ENCODE measurements at places on chromosomes 7 and 10.

GRCh38 chr7:98322331-98323270 lies 41.1 kb downstream of the BRI3 start:
- no peak for DNase-seq

GRCh38 chr10:784403-785088 lies 95.1 kb upstream of the DIP2C start:
- DNase-seq, result peak; percentile 84

DNA sequence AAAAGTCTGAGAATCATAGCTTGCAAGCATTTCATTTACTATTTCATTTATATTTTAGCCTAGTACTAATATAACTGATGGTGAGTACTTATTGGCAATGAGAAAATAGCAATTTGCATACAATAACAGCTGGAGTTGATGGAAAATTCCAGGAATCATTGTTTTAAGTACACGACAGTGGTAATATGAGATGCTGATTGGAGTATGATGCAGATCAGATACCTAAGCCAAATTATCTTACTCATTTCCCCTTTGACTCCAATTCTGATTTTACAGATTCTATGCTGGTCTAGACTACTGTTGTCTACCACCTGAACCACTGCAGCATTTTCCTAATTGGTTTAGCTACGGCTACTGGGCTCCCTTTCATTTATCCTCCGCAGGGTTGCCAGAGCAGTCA lies 36.7 kb downstream of the GNG11 start:
- peak; percentile 34 for DNase-seq

- no peak for DNase-seq
Observed at GRCh38 chr10:52245547-52245946, 68.5 kb upstream of the DKK1 start.

DNA sequence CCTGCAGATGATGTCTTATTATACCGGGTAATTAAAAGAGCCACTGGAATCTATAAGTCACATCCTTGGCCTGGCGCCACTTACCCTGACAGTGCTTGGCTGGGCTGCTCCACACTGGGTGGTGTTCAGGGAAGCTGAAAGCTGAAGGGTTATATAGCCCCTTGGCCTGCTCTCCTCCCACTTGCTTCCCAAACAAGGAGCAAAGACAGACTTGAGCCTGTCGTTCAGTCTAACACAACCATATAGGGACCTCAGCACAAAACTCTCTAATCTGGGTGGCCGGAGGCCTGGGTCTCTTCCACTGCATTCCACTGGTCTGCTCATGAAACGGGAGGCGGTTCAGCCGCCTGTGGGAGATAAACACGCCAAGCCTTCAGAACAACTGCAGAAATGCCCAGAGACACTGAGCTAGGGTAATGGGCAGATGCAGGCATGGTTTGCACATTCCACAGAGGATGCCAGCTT lies at the start of gene ACTA2:
Gene ACTA2, minus strand, starts transcription at position 127 of the 465 bp plus-strand sequence. CDS start 3,843 bp downstream, outside the sequence.
- DNase-seq, result peak; percentile 94

DNA sequence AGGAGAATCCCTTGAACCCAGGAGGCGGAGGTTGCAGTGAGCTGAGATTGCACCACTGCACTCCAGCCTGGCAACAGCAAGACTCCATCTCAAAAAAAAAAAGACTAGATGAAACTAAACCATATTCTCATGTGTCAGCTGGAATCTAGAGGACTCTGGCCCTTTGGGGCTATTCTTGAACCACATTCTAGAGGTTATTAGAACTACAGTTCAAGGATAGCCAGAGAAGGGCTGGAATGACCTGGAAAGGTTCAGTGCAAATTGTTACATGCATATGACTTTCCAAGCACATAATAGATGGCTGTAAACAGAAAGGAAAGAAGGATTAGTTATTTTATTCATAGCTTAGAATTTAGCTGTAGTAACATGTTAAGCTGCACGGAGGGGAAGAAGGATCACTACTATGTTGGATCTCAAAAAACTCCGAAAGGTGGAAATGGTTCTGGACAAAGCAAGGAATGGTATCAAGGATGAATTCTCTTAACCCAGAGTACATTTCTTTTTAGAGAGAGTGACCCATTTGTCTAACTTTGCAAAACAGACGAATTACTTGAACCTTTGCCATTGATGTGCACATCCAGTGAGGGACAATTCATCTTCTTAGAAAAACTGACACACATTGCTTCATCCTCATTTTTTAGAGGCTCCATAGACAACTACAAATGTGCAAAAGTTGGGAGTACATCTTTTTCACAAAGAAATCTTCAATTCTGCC lies 124.0 kb upstream of the SAMD8 start:
- peak; percentile 63 for DNase-seq
